ENCODE measurements at places on chromosomes 5 and 9.

DNA sequence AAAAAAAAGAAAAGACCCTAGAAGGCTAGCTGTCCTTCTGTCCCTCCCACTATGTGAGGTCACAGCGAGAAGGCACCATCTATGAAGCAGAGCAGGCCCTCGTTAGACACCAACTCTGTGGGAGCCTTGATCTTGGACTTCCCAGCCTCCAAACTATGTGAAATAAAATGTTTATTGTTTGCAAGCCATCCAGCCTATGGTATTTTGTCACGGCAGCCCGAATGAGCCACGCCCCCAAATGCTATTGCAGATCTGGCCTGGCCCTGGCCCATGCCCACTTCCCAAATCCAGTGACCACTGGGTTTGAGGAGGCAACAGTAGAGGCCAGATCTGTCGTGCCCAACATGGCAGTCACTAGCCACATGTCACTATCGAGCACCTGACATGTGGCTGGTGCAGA is 10.8 kb downstream of the STK10 start:
- DNase-seq = no peak

- no peak for DNase-seq
Measured at GRCh38 chr5:55509796-55510522, 24.8 kb downstream of the PLPP1 start.

GRCh38 chr5:78907255-78907891 is 77.7 kb downstream of the ARSB start:
- no peak for DNase-seq

DNA sequence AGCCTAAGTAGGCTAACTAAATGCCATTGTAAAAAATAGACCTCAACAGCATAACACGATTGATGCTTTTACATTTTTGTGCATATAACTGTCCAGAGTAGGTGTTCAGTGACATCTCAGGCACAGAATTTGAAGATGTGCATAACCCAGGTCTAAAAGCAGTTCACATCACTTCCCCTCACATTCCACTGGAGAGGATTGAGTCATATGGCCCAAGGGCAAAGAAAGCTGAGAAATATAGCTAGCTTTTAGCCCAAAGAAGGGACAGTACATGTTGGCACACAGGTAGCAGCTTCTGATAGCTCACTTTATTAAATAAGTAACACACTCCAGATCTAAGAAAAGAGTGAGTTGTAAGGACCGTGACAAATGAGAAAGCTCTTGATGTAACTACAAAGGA is 2259.5 kb upstream of the WWC1 start:
- DNase-seq = no peak

- no peak for DNase-seq
Measured at GRCh38 chr5:37754976-37755375, 84.9 kb downstream of the GDNF start.
